NCI-H2171 (cell line): ENCODE measurements at places on chromosomes 1 and 21.

GRCh38 chr1:11463177-11463576 is 15.8 kb upstream of the DISP3 start:
- DNase-seq: no peak

- DNase-seq: no peak
Measured at GRCh38 chr1:180170546-180171151, 16.0 kb downstream of the QSOX1 start.

DNA sequence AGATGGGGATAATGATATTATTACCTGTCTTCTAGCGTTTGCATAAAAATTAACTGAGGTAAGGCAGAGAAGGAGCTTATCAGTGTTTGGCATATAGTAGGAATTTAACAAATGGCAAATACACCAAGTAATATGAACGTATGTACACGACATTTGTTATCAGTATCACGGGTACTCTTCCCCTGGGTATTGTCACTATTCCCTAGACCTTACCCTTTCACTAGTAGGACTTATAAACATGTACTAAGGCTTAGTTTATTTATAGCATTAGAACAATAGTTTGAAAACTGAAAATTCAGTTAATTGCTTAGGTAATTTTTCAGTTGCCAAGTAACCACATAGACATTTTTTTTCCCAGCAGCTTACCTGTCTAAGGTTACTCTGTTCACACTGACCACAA is 187.0 kb downstream of the KCTD3 start:
- no peak for DNase-seq

- DNase-seq: no peak
Measured at GRCh38 chr1:5991381-5992025, 722 bp downstream of the NPHP4 start.

DNA sequence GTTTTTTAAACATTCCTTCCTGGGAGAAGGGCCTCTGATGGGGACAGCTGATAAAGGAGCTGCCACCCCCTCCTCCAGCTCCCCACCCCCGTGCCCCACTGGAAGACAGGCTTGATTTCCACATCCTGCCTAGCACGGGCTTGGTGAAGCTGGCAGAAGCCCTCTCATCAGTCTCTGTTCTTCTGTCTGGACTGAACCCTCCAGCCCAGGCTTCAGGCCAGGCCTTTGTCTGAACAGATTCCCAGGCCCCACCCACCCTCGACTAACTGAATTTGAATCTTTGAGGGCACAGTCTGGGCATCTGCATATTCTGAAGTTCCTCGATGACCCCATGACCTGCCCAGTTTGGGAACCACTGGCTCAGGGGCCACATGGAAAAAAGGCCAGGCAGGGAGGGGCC is 75.3 kb downstream of the CD58 start:
- DNase-seq: no peak

- DNase-seq: no peak
Measured at GRCh38 chr1:9714257-9714718, 62.8 kb downstream of the PIK3CD start.

DNA sequence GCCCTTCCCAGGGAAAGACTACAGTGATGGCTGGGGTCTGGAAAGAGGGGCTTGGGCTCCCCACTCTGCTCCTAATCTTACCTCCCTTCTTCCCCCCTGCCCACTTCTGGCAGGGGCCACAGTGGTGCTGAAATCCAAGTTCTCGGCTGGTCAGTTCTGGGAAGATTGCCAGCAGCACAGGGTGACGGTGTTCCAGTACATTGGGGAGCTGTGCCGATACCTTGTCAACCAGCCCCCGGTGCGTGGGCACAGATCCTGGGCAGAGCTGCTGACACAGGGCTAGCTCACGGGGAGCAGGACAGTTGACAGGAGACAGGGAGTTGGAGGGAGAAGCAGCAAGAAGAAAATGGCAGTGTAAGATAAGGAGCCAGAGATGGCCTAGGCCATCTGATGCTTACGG is 2.4 kb downstream of the SLC27A3 start:
- DNase-seq: no peak

GRCh38 chr1:206075786-206076755 is 23.1 kb downstream of the RHEX start:
- DNase-seq: no peak

GRCh38 chr1:147723691-147724323 is 36.6 kb downstream of the GJA5 start:
- no peak for DNase-seq

- no peak for DNase-seq
Measured at GRCh38 chr21:18252680-18253079, 8.0 kb downstream of the CHODL start.

GRCh38 chr1:80211691-80212380 is 1205.3 kb upstream of the ADGRL4 start:
- DNase-seq: no peak

GRCh38 chr1:102252731-102253505 is 256.2 kb upstream of the OLFM3 start:
- DNase-seq: no peak

- peak; percentile 37 for DNase-seq
Measured at GRCh38 chr1:41739061-41739955, 179.4 kb downstream of the HIVEP3 start.

DNA sequence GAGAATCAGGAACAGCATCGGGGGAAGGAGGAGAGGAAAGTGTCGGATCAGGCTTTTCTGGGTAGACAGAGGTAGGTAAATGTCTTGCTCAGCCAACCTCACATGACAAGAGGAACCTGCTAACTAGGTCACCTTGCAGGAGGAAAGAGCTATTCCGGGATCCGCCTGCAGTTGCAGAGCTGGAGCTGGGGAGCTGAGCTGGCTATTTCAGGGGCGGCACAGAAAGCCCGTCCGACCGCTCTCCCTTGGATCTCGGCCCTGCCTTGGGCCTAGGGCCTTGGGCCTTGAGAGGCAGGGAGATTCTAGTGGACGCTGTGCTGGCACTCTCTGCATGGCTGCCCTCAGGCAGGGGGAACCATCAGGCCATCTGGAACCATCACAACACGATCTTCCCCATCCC is 56.5 kb upstream of the CTPS1 start:
- no peak for DNase-seq

GRCh38 chr1:97307151-97307550 is 585.6 kb downstream of the PTBP2 start:
- DNase-seq: no peak

- DNase-seq: no peak
Measured at GRCh38 chr1:88985692-88986091, 6.7 kb downstream of the KYAT3 start.

DNA sequence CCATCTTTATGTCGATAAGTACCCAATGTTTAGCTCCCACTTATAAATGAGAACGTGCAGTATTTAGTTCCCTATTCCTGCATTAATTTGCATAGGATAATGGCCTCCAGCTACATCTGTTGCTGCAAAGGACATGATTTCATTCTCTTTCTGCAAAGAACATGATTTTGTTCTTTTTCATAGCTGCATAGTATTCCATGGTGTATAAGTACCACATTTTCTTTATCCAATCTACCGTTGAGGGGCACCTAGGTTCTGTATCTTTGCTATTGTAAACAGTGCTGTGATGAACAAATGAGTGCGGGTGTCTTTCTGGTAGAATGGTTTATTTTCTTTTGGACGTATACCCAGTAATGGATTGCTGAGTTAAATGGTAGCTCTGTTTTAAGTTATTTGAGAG is 63.0 kb downstream of the HLX start:
- no peak for DNase-seq

DNA sequence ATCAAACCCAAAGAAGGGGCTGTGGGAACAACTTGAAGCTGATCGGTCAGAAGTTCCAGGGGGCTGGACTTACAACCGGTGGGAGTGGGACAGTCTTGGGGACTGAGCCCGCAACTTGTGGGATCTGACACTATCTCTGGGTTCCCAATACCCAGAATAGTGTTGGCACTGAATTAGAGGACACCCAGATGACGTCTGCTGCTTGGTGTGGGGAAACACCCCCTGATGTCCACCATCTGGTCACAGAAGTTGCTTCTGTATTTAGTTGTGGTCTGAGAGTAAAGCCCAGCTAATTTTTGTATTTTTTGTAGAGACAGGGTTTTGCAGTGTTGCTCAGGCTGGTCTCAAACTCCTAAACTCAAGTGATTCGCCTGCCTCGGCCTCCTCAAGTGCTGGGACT is 28.8 kb downstream of the SERBP1 start:
- DNase-seq: no peak

GRCh38 chr1:205950280-205950679 is 7.0 kb upstream of the SLC26A9 start:
- no peak for DNase-seq

DNA sequence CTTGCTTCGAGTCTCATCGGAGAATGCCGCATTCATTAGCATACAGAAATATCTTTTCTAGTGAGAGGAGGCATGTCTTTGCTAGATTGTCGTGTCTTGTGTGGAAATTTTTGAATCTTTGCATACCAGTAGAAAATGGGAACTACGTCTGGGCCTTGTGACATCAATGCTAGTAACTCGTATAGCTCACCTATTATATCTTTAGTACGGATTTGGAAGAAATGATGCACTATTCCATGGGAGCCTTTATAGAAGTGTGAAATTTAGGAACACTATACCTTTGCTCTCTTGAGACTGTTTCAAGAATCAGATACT is 835 bp downstream of the UHMK1 start:
- no peak for DNase-seq

- peak; percentile 87 for DNase-seq
Measured at GRCh38 chr1:20448671-20449071, 37.3 kb downstream of the CAMK2N1 start.

GRCh38 chr1:35243691-35244090 is 24.8 kb upstream of the ZMYM4 start:
- peak; percentile 15 for DNase-seq

- no peak for DNase-seq
Measured at GRCh38 chr1:33349081-33349759, 28.3 kb upstream of the A3GALT2 start.

DNA sequence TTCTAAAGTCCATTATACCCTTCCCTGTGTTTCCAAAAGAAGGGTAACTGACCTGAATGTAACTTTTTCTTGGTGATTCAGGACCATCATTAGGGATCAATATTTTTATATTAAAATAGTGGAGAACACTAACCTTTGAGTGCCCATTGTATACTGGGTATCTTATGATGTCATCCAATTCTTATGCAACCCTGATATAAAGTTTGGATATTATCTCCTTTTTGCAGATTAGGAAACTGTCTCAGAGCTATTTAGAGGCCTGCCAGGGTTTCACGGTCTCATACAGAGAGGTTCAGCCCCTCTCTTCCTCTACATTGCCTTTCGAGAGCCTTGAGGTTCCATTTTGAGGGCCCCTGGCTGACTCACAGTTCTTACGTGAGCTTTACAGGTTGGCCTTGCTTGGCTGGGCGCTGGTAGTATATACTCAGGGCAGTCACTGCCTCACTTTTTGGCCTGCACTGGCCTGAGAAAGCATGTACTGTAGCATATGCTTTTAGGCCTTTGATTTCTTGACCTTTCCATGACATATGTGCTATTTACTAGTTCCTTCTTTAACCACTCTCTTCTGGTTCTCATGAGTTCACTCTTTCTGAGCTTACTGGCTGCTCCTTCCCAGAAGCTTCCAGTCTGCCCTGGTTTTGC is 15.7 kb upstream of the FOXO6 start:
- no peak for DNase-seq

- DNase-seq: no peak
Measured at GRCh38 chr1:85259912-85260274, 431 bp upstream of the C1orf52 start.

DNA sequence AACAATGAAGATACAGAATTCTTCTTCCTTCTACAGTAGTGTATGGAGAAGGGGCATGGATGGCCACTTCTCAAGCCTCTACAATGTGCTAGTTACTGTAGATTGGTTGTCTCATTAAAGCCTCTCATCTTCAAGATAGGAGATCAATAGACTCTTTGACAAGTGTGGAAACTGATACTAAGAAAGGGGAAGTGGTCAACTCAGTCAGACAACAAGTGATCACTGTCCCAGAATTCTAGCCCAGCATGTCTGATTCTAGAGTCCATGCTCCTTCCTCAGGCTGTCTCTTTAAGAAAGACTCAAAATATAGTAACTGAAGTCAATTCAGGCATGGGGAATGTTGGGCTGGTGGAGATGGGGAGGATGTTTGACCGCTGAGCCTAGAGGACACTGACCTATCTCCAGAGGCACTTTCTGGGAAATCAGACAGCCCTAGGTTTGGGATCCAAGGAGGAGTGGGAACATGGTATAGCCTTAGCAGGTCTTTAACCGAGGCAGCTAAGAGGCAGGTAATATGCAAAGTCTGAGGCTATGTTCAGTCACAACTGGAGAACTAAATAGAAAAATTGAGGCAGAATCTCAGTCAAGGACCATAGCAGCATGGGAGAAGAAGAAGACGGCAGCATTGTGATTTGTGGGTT is 39.3 kb upstream of the EYA3 start:
- DNase-seq: no peak

DNA sequence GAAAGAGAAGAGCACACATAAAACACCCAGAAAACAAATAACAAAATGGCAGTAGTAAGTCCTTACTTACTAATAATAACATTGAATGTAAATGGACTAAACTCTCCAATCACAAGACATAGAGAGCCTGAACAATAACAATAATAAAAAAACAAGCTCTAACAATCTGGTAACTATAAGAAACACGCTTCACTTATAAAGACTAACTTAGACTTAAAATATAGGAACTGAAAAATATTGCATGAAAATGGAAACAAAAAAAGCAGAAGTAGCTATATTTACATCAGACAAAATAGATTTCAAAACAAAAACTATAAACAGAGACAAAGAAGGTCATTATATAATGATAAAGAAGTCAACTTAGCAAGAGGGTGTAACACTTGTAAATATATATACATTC is 83.1 kb upstream of the LYPLAL1 start:
- no peak for DNase-seq

- peak; percentile 7 for DNase-seq
Measured at GRCh38 chr1:39575191-39576015, 1.2 kb downstream of the PABPC4 start.

DNA sequence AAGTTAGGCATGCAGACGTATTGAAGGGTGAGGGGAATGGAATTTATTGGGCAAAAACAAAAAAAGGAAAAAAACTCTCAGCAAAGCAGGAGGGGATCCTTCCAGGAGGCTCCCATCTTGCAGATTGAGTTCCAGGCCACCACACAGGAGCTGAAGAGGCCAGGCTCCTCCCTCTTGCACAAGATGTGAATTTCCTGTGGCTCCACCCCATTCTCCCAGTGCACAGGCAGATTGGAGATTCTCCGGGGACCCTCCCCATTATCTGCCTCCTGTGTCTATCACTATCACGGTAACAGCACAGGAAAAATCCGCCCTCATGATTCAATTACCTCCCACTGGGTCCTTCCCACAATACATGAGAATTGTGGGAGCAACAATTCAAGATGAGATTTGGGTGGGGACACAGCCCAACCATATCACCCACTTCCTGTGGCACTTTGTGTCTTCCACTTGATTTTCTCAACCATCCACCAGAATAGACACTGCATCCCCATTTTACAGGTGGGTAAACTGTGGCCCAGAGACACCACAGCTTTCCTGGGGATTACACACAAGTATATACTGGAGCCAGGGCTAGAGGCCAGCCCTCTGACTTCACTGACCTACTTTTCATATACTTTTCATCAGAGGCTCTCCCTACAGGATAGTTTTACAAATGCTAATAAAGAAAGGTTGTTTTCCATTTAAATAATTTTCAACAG is 18.9 kb upstream of the COL6A1 start:
- DNase-seq: no peak

- no peak for DNase-seq
Measured at GRCh38 chr1:184507604-184508280, 120.9 kb downstream of the C1orf21 start.
